Activated naive CD4-positive, alpha-beta T cell treated with anti-CD3 and anti-CD28 coated beads, Interleukin-2, amount 50 U/mL, for 16 hours (primary cell): ENCODE measurements at places on chromosomes 13 and 19.

DNA sequence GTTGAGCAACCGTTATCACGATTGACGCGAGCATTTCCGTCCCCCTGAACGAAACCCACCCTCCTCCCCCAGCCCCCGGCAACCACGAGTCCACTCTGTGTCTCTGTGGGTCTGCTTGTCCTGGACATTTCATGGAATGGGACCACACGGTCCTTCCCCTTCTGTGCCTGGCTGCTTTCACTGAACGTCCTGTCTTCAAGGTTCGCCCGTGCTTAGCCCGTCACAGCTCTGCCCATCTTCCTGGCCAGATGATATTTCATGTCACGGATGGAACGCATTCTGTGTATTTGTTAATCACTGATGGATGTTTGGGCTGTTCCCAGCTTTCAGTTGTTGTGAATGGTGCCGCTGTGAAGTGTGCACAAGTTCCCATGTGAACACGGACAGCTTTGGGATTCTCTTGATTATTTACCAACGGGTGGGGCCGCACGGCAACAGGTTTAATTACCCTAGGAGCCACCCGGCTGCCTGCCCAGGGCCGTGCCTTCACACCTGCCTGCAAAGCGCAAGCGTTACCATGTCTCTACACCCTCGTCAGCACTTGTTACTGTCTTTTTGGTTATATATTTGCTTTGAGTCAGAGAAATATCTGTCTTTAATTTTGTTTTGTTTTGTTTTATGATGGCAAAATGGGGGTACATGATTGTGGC lies 42.5 kb downstream of the RASA3 start:
- no peak for DNase-seq

- no peak for DNase-seq
These were observed 31.6 kb downstream of the MTRF1 start for GRCh38 chr13:41231786-41232185.

DNA sequence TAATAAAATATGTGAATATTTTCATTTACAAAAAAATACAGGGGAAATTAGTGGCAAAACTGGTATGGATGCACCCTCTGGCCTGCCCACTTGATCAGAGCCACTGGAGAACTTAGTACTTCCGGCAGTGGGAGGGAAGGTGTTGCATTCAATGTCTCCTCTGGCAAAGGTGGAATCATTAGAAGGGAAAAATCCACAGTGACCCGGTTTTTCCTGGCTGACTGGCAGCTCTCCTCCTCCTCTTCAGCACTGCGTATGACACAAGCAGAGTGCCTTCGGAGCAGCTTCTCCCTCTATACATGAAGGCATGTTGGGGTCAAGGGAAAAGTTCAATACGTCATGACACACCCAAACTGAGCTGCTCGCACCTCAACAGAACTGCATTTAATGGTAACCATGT lies 102.0 kb upstream of the SLC15A1 start:
- no peak for DNase-seq

GRCh38 chr13:84417416-84417815 lies 535.1 kb upstream of the SLITRK1 start:
- no peak for DNase-seq

GRCh38 chr19:32336259-32337083 lies 8.9 kb upstream of the ZNF507 start:
- DNase-seq = no peak

DNA sequence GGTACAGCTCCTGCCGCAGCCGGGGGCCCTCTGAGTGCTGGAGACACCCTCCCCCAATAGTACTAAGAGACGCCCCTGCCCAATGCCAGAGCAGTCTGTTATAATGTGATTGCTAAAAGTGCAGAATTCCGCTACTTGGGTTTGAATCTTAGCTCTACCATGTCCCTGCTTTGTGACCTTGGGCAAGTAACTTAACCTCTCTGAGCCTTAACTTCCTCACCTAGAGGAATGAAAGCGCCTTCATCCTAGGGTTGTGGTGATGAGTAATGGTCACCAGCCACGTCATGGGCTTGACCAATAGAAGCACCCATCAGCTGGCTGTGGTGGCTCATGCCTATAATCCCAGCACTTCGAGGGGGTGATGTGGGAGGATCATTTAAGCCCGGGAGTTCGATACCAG lies 6.5 kb downstream of the PLEKHG2 start:
- DNase-seq = no peak

DNA sequence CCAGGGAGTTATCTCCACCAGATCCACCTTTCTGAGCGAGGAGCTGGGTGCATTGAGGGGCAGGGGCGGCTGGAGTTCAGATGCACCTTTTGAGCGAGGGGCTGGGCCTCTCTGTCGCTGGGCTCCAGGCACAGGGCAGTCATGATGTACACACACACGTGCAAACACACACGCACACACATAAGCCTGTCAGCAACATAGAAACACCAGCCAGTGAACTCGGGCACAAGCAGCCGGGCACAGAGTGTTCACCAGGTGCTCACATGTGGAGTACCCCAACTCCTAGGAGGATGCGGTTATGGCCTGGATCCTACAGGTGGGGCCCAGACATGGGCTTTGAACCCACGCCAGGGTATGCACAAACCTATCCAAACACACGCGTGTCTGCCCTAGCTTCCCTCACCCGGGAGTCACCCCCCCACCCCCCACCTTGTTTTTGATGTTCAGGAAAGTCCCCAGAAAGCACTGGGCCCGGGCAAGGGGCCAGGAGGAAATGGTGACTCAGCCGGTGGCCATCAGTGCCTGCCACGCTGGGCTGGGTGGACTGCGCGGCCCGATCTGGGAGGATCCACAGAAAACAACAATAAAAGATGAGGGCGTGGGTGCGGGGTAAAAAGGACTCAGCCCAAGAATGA lies 13.3 kb downstream of the ARRDC2 start:
- DNase-seq = peak; percentile 64

DNA sequence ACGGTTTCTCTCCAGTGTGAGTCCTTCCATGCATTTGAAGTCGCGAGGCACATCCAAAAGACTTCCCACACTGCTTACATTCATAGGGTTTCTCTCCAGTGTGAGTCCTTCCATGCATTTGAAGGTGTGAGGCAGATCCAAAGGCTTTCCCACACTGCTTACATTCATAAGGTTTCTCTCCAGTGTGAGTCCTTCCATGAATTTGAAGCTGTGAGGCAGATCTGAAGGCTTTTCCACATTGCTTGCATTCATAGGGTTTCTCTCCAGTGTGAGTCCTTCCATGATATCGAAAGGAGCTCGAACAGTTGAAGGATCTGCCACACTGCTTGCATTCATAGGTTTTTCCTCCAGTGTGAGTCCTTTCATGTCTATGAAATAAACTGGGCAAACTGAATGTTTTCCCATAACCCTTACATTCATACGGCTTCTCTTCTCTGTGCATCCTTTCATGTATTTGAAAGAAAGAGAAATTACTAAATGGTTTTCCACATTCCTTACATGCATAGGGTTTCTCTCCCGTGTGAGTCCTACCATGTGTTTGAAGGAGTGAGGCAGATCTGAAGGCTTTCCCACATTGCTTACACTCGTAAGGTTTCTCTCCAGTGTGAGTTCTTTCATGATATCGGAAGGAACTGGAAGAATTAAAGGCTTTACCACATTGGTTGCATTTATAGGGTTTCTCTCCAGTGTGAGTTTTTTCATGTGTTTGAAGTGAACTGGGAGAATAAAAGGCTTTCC lies 20.3 kb downstream of the ZNF433 start:
- DNase-seq = no peak

DNA sequence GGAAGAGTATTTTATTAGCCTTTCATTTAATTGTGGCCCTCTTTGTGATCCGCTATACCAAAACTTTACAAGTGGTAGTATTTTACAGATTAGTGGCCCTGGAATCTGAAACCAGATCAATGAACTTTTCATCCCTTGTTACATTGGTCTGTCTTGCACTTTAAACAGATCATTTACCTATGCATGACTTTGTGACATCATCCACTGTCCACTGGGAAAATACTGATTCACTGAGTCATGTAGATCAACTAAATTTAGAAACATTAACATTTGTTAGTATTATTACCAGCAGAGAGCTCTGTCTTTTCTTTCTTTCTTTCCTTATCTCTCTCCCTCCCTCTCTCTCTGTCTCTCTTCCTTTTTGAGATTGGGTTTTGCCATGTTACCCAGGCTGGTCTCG lies 17.5 kb downstream of the PCDH8 start:
- no peak for DNase-seq

DNA sequence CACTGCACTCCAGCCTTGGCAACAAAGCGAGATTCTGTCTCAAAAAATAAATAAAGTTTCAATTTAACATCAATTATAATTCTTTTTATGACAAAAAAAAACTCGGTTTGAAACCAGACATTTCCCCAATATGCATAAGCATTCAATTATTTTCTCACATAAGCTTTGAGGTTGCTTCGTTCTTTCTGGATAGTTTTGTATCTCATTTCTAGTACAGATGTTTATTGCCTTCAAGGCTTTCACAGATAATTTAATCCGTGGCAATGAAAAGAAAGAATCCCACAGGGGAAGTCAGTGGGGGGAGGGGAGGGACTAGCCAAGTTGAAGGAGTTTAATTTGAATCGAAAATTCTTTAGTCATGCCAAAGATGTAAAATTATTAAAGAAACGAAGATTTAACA lies 29.6 kb upstream of the TSC22D1 start:
- DNase-seq = no peak

DNA sequence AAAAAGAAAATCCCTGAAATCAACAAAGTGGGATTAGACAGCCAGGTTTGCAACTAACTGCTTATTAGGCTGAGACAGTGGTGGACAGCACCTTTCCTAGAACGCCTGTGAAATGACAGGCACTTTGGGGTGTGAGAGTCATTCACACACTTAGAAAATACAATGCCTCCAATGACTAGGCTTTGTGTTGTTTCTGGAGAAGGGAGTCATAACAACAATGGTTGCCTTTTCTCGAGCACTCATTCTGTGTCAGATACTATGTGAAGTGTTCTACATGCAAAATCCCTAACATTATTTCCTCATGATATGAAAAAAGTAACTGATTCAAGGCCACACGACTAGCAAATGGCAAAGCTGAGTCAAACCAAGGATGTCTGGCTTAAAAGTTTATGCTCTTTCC lies 41.2 kb downstream of the SACS start:
- no peak for DNase-seq

DNA sequence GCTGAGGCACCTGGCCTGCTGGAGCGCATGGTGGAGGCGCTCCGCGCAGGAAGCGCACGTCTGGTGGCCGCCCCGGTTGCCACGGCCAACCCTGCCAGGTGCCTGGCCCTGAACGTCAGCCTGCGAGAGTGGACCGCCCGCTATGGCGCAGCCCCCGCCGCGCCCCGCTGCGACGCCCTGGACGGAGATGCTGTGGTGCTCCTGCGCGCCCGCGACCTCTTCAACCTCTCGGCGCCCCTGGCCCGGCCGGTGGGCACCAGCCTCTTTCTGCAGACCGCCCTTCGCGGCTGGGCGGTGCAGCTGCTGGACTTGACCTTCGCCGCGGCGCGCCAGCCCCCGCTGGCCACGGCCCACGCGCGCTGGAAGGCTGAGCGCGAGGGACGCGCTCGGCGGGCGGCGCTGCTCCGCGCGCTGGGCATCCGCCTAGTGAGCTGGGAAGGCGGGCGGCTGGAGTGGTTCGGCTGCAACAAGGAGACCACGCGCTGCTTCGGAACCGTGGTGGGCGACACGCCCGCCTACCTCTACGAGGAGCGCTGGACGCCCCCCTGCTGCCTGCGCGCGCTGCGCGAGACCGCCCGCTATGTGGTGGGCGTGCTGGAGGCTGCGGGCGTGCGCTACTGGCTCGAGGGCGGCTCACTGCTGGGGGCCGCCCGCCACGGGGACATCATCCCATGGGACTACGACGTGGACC lies 9.7 kb upstream of the STRN4 start:
- no peak for DNase-seq

GRCh38 chr13:43804461-43805070 lies 17.8 kb upstream of the ENOX1 start:
- no peak for DNase-seq

- DNase-seq = no peak
These were observed 34.5 kb downstream of the MTUS2 start for GRCh38 chr13:28854657-28855056.

- DNase-seq = peak; percentile 60
These were observed 515 bp downstream of the UFM1 start for GRCh38 chr13:38350114-38350617.

DNA sequence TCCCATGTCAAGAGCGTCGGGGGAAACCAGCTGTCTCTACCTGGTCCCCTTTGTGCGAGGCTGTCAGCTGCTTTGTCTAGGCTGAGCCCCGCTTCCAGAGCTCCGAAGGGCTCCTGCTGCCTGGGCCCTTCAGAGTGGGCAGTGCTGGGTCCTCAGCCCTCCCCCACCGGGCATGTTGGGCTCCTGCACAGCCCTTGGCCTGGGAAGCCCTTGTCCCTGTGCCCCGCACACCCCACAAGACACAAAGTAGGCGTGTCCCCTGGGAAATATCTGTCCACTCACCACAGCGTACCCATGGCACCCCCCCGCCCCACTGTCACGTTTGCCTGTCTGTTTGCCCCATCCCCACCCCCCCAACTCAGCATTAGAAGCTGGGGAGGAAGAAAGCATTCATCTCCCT lies 39.6 kb upstream of the RANBP3 start:
- DNase-seq = no peak

DNA sequence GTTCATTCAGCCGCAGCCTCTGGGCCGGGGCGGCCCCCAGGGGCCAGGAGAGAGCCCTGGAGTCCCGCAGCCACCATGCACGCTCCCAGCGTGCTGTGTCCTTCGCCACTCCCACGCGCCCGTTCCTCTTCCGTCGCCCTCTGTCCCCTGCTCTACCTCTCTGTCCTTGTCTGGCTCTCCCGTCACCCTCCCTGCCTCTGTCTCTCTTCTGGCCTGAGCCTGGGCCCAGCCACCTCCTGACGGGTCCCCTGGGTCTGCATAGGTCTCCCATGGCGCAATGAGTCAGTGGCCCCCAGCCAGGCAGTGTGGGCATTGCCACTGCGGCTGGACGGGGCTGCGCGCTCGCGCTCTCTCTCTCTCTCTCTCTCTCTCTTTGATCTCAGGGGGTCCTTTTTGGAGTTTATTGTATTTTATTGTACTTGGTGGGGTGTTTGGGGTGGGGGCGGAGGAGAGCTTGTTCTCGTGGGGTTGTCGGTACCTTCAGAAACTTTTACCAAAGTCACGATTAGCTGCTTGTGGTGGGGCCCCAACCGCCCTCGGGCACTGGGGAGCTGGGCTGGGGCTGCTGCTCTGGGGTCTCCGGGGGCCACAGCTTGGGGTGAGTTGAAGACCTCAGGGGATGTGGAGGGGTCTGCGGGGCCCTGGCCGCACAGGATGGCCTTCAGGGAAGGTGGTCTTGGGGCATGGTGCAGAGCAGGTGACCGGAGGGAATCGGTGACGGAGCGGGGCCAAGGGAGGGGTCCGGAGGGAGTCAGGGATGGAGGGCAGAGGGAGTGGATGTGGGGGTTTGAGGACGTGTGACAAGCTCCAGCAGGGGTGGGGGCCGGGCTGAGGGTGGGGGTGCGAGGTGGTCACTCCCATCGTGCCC lies 1.7 kb upstream of the TGFBR3L start:
- no peak for DNase-seq

GRCh38 chr13:38141792-38142191 lies 207.9 kb upstream of the UFM1 start:
- DNase-seq = no peak

- no peak for DNase-seq
These were observed 1.3 kb upstream of the JUND start for GRCh38 chr19:18282788-18283141.

- no peak for DNase-seq
These were observed 177.8 kb upstream of the NBEA start for GRCh38 chr13:34764246-34764645.
